Stimulated activated CD4-positive, alpha-beta T cell treated with anti-CD3 and anti-CD28 coated beads, TNF-alpha, amount 100 ng/mL, for 48 hours (primary cell): ENCODE measurements at places on chromosomes 1 and 21.

DNA sequence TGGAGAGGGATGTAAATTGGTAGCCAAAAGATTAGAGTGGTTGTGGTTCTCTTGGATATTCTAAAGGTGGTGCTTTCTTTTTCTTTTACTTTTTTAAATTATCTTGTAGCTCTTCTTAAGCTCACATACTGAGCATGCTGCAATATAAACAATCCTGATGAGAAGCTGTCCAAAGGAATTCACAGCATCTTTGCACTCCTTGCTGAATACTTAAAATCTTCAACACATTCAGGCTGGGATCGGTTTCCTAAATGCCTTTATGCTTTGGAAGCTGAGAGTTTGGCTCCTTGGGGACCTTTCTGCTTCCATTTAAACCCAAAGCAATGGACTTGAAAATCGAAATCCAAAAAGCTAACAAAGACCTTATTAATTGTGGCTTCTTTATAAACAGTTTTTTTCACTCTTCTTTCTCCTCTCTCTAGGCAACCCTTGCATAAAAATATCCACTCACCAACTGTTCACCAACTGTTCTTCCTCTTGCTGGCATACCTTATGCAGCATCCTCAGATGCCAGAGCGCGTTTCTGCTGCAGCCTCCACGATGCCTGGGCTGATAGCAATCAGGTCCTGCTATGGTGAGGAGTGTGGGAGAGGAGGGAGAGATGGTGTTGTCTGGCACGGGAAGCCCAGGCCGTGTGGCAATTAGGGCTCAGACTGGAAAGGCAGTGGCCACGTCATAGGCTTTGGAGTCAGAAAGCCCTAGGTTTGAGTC, 535.8 kb upstream of the DAB1 start:
- DNase-seq, result no peak

DNA sequence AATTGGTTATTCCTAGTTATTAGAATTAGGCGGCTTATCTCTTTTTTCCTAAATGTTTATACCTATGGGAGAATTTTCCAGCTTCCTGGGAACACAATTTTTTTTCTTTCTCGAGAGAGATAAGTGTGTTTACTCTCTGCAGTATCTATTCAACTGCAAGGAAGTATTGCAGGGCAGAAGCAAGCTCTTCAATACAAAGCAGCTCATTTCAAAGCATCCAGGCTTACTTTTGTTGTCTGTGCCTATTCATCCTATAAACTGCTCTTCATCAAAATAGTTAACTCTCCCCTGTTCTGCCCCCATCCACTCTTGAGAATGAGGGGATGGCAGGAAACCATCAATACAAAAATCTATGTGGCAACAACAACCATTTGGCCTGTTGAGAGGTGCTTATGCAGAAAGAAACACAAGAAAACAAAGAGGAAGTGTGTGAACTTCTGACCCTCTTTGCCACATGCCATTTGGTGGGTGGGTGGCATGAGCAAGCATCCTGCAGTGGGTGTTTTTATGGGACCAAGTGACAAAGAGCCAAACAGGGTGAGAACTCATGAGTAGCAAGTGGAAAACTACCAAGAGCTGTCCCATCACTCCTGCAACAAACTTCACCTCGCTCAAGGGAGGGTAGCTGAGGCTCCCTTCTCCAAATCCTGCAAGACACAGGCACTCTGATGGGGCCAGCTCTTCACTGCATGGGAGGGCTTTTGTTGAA, 50.6 kb upstream of the MRPS6 start:
- peak; percentile 25 for DNase-seq

GRCh38 chr1:203673550-203674411, 47.1 kb downstream of the ATP2B4 start:
- DNase-seq, result no peak

GRCh38 chr21:42102991-42103390, 31.9 kb downstream of the UMODL1 start:
- DNase-seq, result no peak

- no peak for DNase-seq
Observed at GRCh38 chr1:57578099-57578498, 154.2 kb upstream of the DAB1 start.
